ENCODE measurements at places on chromosomes 7 and 10.

DNA sequence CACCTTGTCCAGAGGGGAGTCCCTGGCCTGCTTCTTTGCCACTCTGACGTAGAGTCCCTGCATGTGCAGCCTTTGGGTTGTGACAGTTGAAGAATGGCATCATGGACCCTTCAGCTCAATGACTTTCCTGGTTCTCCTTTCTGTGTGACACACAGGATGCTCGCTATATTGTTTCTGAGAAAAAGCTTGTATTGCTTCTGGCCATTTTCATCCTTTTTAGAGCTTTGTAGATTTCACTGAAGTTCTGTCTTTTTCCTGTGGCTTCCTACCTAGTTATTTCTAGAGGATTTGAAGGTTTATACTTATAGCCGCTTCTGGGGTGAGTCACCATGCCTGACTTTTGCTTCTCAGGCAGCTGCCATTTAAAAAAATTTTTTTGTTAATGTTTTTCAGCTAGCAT lies 27.0 kb downstream of the SND1 start:
- DNase-seq = no peak

DNA sequence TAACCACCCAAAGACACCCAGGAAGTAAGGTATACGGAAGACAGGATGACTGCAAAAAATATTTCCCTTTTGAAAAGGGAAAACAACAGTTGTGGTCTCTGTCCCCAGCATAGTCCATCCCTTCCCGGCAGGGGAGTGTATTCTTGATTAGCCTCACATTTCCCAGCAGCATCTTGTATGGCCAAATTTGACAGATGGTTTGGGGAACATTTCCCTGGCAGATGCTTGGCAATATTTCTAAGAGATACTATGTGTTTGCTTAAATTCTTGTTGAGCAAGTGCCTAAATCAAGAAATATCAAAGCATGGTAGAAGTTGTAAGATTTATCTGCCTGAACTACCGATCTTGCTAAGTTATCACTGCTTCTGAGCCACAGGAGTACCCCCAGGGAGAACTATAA lies 56.9 kb upstream of the TPK1 start:
- no peak for DNase-seq

- no peak for DNase-seq
These were observed 12.2 kb downstream of the PPA1 start for GRCh38 chr10:70221030-70221429.

DNA sequence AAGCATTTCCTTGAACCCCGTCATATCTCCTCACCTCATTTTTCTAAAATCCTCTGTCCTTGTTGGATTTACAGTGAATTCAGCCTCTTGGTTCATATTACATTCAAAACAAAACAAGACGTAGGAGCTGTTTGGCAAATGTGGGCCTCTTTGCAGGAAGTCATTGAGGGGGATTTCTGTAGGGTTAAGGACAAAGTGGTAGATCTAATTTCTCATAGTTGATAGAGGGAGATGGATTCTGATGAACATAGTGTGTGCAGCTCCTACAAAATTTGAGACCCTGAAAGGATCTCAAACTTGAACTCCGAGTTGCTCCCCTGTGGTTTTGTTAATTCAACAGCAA lies 682 bp downstream of the TBXAS1 start:
- DNase-seq = no peak

GRCh38 chr10:23342213-23342884 lies 2.2 kb downstream of the C10orf67 start:
- no peak for DNase-seq

DNA sequence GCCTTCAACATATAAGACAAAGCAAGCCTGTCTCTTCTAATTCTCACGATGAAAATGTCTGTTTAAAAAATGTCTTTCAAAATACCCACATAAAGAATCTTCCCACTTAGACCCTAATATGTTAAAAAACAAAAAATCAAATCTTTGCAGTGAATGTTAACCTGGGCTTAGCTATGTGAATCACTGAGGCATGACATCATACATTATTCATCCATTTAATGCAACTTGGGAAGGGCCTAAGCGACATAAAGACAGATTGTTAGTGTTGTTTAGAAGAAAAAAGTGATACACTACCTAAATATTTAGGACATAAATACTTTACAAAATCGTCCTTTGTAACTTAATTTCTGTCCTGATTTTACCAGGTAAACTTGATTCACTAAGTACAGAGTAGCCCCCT lies 648.5 kb upstream of the NRP1 start:
- DNase-seq = no peak

- DNase-seq = no peak
These were observed 642.6 kb upstream of the AUTS2 start for GRCh38 chr7:68955656-68956055.

DNA sequence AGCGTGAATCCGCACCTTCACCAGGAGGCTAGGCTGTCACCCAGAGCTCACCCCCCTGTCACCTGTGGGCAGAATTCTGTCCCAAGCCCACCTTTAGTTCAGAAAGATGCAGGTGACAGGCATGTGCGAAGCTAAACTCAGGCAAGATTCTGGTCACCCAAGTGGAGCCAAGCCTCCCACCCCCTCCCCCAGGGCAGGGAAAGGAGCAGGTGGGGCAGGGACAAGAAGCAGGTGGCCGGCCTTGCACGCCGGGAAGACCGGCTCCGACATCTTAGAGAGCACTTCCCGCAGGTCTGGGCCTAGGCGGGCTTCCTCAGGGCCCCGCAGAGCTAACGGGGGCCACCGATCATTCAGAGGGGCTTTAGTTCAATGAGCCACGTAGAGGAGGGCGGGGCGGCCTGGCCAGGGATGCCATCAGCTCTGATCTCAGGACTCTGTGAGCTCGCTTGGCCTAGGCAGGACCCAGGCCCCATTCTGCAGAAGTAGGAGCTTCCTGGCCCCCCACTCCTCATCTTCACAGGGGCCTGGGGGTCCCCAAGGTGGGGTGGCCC lies 19.9 kb downstream of the UNCX start:
- DNase-seq = no peak

DNA sequence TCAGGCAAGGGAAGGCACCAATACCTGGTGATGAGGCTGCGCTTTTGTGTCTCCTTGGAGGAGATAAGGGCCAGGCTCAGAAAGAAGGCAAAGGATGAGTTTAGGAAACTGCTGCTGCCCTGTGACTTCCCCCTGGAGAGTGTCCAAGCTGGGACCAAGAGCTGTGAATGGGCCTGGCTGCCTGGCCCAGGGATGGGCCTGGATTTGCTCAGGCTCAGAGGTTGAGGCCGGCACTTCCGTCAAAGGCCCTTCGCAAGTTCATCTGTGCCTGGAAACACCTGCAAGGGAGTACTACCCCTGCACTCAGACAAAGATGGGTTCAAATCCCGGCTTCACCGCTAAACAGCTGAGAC lies 50.5 kb upstream of the NANOS1 start:
- DNase-seq = no peak

GRCh38 chr10:32125023-32125422 lies 68.8 kb upstream of the KIF5B start:
- DNase-seq = no peak

- no peak for DNase-seq
These were observed 1077.6 kb downstream of the TYW1 start for GRCh38 chr7:68074242-68074641.

- no peak for DNase-seq
These were observed 54.0 kb upstream of the TMEM229A start for GRCh38 chr7:124086843-124087242.

- no peak for DNase-seq
These were observed 80.0 kb downstream of the NRCAM start for GRCh38 chr7:108376206-108376605.

- DNase-seq = peak; percentile 61
These were observed 7.3 kb upstream of the KLHDC10 start for GRCh38 chr7:130063036-130063435.

- no peak for DNase-seq
These were observed 4.3 kb downstream of the SLC29A3 start for GRCh38 chr10:71323407-71323806.

DNA sequence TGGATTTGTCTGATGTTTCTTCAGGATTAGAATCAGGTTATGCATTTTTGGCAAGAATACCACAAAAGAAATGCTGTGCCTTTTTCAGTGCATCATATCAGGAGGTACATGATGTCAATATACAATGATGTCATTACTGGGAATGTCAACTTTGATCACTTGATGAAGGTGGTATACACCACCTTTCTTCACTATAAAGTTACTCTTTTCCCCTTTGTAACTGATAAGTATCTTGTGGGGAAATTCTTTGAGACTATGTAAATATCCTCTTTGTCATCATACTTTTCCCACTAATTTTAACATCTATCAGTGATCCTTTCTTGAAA lies 65.9 kb upstream of the TCF7L2 start:
- no peak for DNase-seq

DNA sequence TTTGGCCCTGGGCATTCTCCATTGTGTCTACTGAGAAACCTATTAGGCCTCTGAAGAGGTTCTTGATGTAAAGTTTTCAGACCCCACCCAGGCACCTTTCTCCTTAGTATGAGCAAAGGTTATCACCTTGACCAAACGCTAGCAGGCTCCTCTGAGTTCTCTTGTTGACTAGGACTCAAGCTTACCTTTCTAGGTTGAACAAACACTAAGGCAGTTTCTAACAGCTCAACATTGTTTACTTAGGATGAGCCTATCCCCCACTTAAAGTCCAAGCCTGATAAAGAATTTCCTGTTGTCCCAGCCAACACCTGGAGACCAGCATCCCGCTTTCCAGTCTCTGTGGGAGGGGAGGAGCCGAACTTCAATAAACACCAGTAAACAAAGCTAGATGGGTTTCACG lies 26.3 kb upstream of the ITGB8 start:
- no peak for DNase-seq

GRCh38 chr7:143243614-143244013 lies 19.6 kb upstream of the GSTK1 start:
- no peak for DNase-seq

DNA sequence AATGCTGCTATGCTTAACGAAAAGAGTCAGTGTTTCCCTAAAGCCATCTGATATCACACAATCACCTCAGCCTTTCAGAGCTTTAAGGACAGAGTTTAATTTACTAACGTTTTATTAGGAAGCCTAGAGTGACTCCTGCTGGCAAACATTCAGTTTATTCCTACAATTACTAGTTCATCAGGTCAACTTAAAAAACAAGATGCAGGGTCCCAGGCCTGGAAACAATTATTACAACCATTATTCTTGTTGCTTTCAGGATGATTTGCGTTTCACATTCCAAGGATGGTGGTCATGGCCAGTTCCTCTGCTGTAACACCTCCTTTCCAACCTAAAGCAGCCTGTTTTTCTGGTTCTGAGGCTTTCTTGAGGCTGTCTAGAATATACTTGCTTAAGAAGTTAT lies 1.5 kb upstream of the FAM53B start:
- DNase-seq = no peak

- no peak for DNase-seq
These were observed 5.5 kb upstream of the LZTS2 start for GRCh38 chr10:100993986-100994708.

GRCh38 chr7:40827222-40828085 lies 692.6 kb downstream of the SUGCT start:
- no peak for DNase-seq

DNA sequence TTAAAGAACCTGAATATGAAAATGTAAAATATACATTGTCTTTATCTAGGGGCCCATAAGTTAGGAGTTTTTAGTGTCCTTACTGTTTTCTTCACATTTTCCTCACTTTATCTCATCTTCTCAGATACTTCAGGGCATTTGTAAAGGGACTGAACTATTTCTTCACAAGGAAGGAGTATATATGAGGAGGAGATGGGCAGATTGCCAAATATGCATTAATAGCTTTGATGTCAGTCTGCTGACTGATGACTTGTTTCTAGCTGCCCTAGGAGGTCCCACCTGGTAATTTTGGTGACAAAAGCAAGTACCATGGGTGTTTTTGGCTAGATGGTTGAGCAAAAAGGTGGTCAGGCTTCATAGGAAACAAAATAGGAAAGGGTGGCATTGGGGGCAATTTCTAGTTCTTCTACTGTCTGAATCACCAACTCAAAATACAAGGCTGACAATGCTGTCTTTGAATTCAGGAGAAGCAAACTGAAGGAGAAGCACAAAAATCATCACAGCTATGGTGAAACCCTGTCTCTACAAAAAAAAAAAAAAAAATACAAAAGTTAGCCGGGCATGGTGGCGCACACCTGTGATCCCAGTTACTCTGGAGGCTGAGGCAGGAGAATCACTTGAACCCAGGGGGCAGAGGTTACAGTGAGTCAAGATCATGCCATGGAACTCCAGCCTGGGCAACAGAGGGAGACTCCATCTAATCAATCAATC lies 10.4 kb upstream of the STRIP2 start:
- no peak for DNase-seq

DNA sequence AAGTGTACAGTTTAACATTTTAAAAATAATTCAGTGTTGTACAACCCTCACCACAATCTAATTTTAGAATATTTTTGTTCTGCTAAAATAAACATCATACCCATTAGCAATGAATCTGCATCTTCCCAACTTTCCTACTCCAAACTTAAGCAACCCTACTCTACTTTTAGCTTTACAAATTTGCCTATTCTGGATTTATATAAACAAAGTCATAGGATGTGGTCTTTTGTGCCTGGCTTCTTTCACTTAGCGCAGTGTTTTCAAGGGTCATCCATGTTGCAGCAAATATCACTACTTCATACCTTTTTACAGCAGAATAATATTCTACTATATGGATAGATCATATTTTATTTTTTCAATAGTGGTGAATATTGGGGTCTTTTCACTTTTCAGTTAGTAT lies 18.9 kb downstream of the CALML3 start:
- DNase-seq = no peak

GRCh38 chr7:40839881-40840280 lies 705.1 kb downstream of the SUGCT start:
- DNase-seq = no peak

- no peak for DNase-seq
These were observed 2.1 kb downstream of the MTURN start for GRCh38 chr7:30136743-30137485.

- DNase-seq = no peak
These were observed 66.5 kb downstream of the BICC1 start for GRCh38 chr10:58579011-58579655.

DNA sequence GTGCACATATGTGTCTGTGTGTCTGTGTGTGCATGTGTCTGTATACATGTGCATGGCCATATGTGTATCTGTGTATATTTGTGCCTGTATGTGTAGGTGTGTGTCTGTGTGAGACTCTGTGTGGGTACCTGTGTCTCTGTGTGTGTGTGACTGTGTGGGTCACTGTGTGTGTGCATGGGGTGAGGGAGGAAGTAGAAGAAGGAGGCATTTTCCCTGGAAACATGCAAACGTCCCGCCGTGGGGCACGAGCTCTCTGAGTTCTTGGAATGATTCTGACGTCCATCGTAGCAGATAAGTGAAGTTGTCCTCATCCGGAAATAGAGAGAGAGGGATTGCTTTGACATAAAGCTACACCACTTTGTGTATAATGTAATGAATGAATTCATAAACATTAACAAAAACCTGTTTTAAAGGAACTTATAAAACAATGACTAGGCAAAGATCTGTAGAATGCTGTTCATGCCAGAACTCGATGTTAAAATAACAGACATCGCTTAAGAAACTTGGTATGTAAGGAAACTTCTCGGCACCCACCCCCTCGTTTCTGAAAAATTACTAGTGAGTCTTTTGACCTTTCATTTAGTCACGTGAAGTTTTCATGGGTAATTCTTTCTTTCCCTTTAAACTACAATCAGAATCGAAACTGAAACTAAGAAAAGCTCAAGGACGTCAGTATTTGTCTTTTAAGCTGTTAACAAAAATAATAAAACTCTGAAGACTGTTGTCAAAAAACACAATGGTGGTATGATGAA lies 43.6 kb upstream of the KLF6 start:
- DNase-seq = no peak

Measured in stimulated activated CD8-positive, alpha-beta memory T cell treated with anti-CD3 and anti-CD28 coated beads, Interleukin-12 subunit alpha, Interleukin-12 subunit beta, amount 100 ng/mL, for 1 hour (primary cell).